ENCODE measurements at places on chromosomes 13 and 19. TPM values are rescaled to one million over a fixed set of nuclear protein-coding genes. Genes with fewer than 3 reads are reported as not detected.
A peak's percentile ranks its signal among the peaks of the same experiment; 100 is the strongest.

The KLK14 gene
- total RNA-seq = not detected

The TEAD2 gene
- total RNA-seq = 42.0 TPM

The ZNF45 gene
- 2.9 TPM for total RNA-seq

DNA sequence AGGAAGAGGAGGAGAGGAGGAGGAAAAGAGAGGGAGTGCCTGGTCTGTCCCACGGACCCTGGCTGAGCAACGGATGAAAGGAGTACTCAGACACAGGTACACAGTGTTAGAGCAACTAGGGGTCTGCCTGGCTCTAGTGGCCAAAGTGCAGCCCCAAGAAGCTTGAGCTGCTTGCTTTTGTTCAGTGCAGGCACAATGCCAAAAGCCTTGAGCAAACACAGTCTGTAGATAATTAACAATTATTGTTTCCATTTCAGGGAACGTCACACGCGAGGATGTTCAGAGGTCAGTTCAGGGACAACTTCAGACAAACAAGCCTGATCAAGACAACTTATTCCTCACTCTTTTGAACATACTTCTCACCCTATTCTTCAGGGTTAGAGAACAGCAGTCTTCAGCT lies 32.2 kb upstream of the ZNF726 start:
- DNase-seq = peak; percentile 48

- peak; percentile 35 for DNase-seq
These were observed 3.3 kb downstream of the VSTM2B start for GRCh38 chr19:29528946-29529645.
